ENCODE measurements at places on chromosomes 1 and 21.

DNA sequence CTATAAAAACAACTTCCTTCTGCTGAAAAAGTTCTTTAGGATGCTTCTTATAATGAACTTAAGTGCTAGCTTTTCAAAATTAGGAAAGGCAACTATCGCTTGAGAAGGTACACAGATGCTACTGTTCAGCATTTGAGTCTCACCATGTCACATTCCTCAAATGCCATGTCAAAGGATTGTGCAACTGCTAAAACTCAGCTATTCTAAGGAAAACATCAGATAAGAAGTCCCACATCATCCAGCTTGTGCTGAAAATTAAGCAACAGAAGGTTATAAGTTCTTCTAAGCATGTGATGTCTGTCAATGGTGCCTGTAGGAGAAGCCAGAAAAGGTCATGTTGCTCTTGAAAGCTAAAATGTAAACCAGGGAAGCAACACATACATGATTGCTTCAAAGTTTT, 36.5 kb downstream of the MCOLN2 start:
- DNase-seq: no peak

DNA sequence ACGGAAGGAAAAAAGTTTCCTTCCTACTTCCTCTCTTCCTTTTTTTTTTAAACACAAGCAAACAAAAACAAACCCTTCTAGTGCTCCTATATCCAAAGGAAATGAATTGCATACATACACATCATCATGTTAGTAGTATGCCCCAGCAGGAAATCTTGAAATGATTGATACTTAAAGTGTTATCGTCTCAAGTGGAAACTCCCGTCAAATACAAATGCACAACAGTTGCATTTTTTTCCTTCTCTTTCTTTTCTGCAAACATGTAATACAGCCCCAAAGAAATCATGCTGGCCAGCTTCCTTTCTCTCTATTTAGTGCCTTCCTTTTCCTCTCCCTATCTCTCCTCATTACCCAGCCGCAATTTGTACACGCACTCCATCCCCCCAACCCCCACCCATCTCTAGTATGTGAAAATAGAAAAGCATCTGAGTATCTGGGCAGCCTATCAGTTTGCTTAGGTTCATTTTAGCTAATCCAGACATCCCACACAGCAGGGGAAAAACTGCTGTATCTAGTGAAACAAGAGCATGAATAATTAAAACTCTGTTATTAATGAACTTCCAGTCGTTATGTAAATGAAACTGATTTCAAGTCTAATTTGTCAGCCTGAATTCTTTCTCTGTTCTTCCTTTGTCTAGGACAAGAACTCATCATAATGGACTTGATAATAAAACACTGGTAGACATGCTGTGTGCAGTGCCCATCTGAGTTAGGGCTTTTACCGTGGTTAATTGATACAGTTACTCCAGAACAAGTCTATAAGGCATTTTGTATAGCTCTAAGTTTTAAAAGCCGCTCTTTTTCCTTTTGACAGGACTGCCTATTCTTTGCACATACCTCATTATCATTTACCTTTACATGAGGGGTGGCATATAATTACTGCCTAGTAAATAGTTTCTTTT, 336.5 kb upstream of the ADGRL2 start:
- no peak for DNase-seq

DNA sequence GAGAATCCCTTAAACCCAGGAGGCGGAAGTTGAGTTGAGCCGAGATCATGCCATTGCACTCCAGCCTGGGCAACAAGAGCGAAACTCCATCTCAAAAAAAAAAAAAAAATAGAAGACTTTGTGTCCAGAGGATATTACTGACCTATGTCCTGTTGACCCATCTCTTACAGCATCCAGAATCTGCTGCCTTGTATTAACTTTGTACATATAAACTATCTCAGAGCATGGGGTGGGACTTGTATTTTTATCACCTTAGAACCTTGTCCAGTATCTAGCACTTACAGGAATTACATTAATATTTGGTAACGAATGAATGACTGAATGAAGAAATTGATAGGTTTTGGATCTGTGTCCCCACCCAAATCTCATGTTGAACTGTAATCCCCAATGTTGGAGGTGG, 117.8 kb downstream of the TGFBR3 start:
- no peak for DNase-seq

DNA sequence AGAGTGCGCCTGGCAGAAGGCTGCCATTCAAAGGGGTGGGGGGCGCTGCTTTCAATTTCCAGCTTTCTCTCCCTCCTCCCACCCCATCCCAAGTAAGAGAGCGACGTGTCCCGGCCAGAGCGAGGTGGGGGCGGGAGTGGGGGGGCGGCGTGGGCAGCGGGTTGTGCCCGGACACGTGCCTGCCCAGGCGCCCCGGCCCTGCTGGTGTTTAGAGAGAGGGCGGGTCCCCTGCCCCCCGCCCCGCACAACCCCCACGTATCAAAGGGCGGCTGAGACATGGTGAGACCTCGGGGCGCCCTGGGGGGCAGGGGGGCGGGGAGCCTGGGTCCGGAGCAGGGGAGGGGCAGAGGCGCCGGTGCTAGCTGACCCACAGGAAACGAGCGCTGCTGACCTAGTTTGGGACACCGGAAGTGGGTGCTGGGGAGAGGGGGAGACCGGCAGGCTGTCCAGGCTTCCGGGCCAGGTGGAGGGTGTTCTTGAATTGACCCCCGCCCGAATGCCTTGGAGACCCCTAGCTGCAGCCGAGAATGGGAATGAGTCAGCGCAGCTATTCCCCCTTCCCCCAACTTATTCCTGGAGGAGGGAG, 1.3 kb downstream of the ZBTB7B start:
- DNase-seq: no peak

GRCh38 chr1:38940339-38941047, 1.1 kb downstream of the RHBDL2 start:
- DNase-seq: no peak

- no peak for DNase-seq
Observed at GRCh38 chr1:46665983-46666382, 2.2 kb downstream of the ATPAF1 start.

- DNase-seq: no peak
Observed at GRCh38 chr1:85865213-85865612, 157.0 kb upstream of the ZNHIT6 start.

GRCh38 chr1:1217621-1218523, 3.9 kb upstream of the TNFRSF4 start:
- peak; percentile 97 for DNase-seq

GRCh38 chr1:79903321-79903720, 896.8 kb upstream of the ADGRL4 start:
- DNase-seq: no peak

- no peak for DNase-seq
Observed at GRCh38 chr1:232473900-232474299, 156.0 kb downstream of the SIPA1L2 start.
